NCI-H1092 treated with DMSO at 0.1 percent for 48 hours (cell line): ENCODE measurements at places on chromosomes 1 and 21.

- no peak for DNase-seq
Observed at GRCh38 chr21:32537569-32537881, 47.8 kb downstream of the TCP10L start.

GRCh38 chr1:22236166-22236565 is 93.3 kb upstream of the WNT4 start:
- peak; percentile 50 for DNase-seq

DNA sequence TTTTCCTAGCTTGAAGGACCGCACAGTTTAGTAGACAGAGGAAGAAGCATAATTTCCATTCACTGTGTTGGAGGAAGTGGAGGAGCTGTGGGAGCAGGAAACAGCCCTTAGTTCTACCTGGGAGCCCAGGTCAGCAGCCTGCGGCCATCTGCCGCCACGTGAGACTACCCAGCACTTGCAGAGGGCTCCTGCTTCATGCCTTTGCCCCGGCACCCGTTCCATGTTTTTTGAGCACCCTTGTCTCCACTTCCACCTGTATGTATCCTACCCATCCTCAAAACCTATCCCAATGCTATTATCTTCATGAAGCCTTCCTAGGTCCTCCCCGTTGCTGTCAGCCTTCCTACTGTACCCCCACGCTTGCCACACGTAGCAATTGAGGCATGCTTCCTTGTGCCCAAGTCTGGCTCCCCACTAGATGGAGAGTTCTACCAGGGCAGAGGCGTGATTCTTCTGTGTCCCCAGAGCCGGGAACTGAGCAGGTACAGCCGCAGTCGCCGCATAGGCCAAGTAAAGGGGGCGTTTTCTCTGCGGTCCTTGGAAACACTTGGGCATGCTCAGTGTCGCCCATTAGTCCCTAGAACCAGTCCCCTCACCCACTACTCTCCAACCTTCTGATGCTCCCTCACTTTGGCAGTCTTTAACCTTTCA is 1.9 kb downstream of the SLC6A9 start:
- DNase-seq: no peak

GRCh38 chr1:34013958-34014737 is 150.3 kb downstream of the HMGB4 start:
- no peak for DNase-seq

GRCh38 chr1:203691447-203691846 is 64.8 kb downstream of the ATP2B4 start:
- no peak for DNase-seq

- no peak for DNase-seq
Observed at GRCh38 chr1:231465051-231465450, 43.0 kb upstream of the EGLN1 start.

GRCh38 chr1:52334906-52335528 is 31.0 kb downstream of the CC2D1B start:
- no peak for DNase-seq

DNA sequence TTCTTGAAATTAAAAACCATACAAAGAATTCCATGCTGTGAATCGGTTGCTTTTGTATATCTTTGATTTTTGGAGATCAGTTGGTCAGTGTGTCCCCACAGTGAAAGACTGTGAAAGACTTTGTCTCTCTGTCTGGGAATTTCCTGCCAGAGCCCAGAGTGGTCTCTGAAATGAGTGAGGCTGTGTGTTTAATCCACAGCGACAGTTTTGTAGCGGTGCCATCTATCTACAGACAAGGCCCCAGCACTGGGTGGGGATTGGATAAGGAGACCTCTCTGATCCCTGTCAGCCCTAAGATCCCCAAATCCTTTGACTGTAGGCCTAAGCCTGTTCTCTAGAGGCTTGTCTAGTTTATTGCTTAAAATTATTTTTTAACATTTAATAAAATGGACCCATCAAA is 10.3 kb downstream of the GPR25 start:
- no peak for DNase-seq

DNA sequence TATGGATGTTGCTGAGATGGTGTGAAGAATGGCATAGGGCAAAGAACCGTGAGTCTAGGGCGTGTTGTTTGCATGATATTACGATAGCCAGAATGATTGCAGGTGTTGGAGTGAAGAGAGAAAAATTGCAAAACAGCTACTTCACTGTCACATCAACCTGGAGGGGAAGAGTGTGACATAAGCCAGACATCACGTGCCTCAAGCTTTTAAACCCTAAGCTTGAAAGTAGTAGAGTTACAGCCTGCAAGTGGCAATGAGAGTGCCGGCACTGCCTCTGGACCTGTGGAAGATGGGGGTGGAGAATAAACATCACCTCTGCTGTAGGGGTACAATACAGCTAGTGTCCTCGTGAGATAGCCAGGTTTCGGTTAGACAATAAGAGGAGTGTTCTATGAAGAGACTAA is 11.1 kb downstream of the EEIG2 start:
- DNase-seq: no peak

DNA sequence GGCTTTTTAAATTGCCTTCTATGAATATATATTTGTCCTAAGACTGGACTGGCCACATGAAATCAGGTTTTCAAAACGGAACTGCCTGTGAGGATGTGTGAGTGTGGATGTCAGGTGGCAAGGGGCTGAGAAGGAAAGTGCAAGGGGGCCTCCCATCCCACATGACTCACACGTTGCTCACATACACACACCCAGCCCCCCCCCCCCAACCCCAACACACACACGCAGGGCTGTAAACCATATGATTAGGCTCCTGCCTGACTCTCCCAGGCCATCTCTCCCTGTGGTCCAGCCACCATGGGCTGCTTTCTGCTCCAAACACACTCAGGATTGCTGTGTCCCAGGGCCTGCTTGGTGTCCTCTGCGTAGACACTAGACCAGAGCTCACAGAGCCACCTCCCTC is 22.4 kb downstream of the DEGS1 start:
- no peak for DNase-seq

GRCh38 chr1:178739285-178740045 is 14.4 kb downstream of the RALGPS2 start:
- no peak for DNase-seq

DNA sequence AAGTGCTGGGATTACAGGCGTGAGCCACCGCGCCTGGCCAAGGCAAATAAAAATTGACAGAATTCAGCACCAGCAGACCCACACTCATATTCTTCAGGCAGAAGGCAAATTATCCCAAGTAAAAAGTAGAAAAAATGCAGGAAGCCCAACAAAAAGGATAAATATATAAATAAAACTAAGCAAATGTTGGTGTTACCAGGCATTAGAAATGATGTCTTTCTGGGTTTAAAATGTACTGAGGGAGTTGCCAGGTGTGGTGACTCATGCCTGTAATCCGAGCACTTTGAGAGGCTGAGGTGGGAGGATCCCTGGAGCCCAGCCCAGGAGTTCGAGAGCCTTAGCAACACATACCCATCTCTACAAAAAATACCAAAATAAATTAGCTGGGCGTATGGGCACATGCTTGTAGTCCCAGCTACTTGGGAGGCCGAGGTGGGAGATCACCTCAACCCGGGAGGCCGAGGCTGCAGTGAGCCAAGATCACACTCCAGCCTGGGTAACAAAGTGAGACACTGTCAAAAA is 6.3 kb downstream of the INTS11 start:
- peak; percentile 30 for DNase-seq

DNA sequence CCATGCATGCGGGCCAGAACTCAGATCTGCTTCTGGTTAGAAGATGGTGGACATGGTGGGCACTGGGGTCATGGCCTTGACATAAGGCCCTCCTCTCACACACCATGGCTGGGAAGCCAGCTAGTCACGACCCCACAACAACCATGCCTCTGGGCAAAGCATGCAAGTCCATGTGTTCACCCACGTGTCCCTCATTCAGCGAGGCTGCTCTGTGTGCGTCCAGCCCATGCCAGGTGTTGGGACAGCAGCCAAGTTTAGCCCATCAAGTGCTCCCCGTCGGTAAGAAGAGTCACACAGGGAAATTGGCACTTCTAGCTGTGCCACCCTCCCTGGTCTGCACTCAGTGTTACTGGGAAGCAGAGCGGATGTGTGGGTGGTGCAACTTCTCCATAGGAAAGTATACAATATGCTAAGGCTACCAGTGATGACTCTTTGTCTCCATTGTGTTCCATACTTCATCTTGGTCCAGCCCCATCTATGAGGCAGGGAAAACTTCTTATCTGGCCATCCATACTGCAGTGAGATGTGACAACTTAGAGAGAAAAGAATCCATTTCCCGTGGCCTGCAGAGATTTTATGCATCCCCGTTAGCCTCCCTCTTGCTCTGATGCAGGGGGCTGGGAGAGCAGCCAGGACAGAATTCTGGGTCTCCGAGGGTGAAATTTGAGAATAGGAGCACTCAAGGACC is 198.0 kb downstream of the GRIK3 start:
- peak; percentile 97 for DNase-seq

DNA sequence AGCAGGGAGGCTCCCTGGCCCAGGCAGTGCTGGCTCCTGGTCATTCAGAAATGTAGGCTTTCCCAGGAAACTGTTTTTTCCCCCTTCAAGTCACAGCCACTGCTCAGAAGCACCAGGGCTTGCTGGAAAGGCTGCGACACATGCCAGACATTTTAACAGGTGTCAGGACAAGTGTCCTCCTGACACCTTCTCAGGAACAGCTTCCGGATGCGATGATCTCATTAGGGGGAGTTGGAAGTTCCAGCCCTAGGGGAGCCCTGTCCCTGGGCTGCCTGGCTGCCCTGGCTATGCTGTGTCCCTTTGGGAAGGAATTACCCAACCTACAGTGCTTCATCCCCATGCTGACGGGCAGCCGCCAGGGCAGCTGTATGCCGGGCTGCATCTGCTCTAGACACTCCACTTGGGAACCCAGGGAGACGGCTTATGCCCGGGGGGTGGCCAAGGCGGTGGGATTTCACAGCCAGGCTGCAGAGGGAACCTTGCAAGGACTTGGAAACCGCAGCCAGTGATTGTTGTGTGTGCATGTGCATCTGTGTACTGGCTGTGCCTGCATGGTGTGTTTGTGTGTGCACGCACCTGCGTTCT is 41.8 kb downstream of the AJAP1 start:
- DNase-seq: no peak

- peak; percentile 29 for DNase-seq
Observed at GRCh38 chr1:224106568-224107281, 7.2 kb upstream of the FBXO28 start.

GRCh38 chr1:235336903-235337302 is 8.5 kb downstream of the GGPS1 start:
- DNase-seq: no peak

DNA sequence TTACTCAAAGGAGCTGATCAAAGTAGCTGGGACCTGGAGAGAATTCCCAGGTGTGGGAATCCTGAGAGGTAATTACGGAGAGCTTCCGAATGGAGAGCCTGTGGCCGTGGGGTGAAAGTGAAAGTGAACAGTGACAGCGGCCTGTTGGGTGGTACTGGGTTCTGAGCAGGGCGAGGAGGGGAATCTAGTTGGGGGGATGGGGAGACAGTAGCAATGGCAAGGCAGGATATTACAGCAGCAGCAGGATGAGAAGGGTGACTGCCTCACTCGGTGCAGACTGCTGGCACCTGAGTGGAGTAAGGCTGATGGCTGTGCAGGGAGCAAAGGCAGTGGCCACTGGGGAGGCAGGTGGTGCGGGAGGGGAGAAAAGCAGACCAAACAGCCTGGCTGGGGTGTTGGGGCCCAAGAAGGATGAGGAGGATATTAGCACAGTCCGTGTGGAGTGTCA is 70.3 kb upstream of the PRDX6 start:
- DNase-seq: no peak

GRCh38 chr1:244843148-244843978 is 7.9 kb downstream of the COX20 start:
- no peak for DNase-seq
